NCI-H226 (cell line): ENCODE measurements at places on chromosomes 2 and 18.

DNA sequence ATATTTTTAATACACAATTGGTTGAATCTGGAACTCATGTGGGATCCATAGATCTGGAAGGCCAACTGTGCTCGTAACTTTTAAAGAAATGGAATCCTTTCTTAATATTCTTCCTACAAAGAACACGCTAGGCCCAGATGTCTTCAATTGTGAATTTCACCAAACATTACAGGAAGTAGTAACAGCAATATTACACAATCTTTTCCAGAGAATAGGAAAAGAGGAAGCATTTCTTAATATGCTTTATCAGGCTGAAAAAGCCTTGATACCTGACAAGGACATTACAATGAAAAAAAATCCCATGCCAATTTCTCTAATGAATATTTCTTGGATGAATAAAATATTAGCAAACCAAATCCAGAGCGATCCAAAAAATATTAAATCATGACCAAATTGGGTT lies 80.3 kb upstream of the HAAO start:
- no peak for DNase-seq

GRCh38 chr2:177127821-177128220 lies 84.8 kb upstream of the HNRNPA3 start:
- DNase-seq, result no peak

GRCh38 chr2:73072416-73072815 lies 904 bp upstream of the SFXN5 start:
- DNase-seq, result no peak

- DNase-seq, result no peak
Measured at GRCh38 chr18:54396760-54397159, 39.1 kb downstream of the C18orf54 start.

GRCh38 chr2:20976527-20976926 lies 67.3 kb downstream of the APOB start:
- DNase-seq, result no peak

- DNase-seq, result no peak
Measured at GRCh38 chr2:24342110-24342910, 18.0 kb downstream of the ITSN2 start.

DNA sequence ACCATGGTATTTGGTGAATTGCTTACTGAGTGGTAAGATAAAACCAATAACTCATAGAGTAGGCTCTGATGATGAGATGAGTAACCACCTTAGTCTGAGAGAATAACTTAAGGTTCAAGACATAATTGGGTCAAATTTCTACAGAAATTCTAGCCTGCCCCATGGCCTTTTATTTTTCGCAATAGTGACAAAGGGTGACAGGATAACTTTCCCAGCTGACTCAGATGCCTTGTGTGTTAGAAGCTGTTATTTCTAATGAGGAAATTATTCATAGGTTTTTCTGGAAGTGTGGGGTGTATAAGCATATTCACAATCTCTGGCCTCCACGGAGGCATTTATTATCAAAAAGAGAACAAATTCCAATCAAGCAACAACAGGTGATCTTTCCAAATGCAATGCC lies 159.0 kb downstream of the NUP35 start:
- DNase-seq, result no peak

DNA sequence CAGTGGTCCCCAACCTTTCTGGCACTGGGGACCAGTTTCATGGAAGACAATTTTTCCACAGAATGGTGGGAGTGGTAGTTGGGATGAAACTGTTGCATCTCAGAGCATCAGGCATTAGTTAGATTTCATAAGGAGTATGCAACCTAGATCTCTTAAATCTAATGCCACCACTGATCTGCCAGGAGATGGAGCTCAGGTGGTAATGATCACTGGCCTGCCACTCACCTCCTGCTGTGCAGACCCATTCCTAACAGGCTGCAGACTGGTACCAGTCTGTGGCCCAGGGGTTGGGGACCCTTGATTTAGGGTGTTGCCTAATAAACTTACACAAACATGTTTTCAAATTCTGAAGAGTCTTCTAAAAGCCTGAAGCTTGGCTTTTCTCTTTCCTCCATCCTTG lies 261.3 kb downstream of the CDH19 start:
- no peak for DNase-seq

GRCh38 chr18:75527848-75528685 lies 100.6 kb upstream of the SMIM21 start:
- DNase-seq, result no peak

GRCh38 chr18:46632401-46633071 lies 24.5 kb downstream of the LOXHD1 start:
- DNase-seq, result peak; percentile 82

GRCh38 chr18:70154591-70155194 lies 50.8 kb downstream of the RTTN start:
- DNase-seq, result peak; percentile 72

- peak; percentile 5 for DNase-seq
Measured at GRCh38 chr18:62937065-62937464, 221.7 kb downstream of the PHLPP1 start.

DNA sequence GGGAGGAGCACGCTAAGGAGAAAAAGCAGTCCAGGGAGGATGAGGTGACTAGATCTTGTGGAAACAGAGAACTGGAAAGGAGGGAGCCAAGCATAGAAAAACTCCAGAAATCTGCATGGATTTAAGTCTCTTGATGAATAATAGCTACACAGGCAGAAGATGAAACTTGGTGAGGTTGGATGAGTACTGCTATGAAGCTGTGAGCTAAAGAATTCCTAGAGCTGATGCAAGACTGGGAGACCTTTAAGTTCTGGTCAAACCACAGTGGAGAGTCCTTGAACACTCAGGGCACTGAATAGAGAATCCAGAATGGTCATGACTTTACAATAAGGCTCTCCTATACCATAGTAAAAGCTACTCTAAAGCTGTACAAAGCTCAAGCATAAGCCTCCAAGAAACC lies 18.4 kb upstream of the PIEZO2 start:
- no peak for DNase-seq

DNA sequence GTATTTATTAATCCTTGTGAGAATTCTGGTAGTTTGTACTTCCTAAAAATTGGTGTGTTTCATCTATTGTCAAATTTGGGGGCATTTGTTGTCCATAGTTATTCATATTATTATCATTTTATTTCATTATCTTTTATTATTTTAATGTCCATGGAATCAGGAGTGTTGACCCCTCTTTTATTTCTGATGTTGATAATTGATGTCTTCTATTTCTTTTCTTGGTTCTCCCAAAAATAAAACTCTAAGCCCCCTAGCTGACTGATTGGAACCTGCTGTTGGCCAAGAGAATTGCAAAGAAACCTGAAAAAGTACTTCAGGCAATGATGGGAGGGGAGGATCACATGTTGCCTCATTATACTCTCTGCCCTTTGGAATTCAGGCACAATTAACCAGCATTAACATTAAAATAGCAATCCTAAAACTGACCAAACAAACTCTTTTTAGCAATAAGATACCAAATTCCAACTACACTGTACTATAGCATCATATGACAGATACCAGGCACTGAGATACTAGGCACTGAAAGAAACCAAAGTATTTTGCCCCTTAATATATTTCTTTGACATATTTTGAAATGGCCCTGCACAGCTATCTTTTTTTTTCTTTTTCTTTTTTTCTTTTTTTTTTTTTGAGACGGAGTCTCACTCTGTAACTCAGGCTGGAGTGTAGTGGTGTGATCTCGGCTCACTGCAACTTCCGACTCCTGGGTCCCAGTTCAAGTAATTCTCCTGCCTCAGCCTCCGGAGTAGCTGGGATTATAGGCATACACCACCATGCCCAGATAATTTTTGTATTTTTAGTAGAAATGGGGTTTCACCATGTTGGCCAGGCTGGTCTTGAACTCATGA lies 1097.2 kb upstream of the CNTNAP5 start:
- DNase-seq, result no peak

- no peak for DNase-seq
Measured at GRCh38 chr2:232137356-232138147, 176.0 kb downstream of the DIS3L2 start.

DNA sequence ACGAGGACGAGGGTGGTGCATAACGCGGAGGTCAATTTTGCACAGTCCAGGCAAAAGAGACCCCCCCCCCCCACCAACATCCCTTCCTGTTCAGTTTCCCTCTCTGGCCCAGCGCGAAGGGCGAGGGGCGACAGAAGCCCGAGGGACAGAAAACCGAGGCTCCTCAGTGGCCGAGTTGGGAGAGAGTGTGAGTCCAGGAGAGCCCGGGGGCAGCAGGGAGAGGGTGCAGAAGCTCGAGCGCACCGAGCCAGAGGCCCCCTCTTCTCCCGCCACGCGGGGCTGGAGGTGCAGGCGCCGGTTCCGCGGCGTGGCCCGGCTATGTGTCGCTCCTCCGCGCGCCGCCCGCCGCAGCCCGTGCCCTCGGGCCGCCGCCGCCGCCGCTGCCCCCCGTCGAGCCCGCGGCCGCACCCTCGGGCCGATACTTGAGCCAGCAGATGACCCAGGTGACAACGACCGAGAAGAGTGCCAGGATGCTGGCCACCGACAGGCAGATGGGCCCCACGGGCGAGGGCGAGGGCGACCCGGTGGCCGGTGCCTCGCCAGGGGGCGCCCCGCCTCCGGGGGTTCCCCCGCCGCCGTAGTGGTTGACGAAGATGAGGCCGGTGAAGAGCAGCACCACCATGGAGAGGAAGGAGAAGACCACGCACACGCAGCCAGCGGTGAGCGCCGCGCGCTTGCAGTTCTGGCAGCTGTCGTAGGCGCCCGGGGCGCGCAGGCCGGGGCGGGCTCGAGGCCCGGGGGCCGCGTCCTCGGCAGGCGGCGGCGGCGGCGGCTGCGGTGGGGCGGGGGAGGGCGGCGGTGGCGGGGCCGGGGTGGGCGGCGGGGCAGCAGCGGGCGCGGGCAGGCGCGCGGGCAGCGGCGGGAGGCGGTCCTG lies 20.2 kb upstream of the PAX3 start:
- DNase-seq, result peak; percentile 53

GRCh38 chr18:63071701-63072141 lies 247.8 kb downstream of the BCL2 start:
- DNase-seq, result no peak

- no peak for DNase-seq
Measured at GRCh38 chr2:223450246-223450645, 151.9 kb downstream of the SCG2 start.

GRCh38 chr2:162480067-162480466 lies 136.1 kb downstream of the GCA start:
- peak; percentile 11 for DNase-seq

DNA sequence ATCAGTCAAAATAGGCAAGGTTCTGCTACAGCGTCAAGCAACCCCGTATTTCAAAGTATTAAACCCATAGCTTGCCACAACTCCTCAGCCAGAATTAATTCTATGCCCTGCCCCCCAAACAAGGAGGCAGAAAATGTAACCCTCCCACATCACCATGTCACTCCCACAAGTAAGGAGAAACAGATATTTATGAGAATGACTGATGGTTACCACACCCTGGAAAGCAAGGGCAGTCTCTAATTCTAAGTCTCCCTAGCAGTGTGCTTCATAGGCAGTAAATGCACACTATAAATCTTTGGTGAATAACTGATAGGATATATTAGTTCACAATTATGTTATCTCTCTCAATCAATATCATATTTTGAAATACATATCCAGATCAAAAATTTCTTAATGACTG lies 228.0 kb upstream of the SLC14A2 start:
- no peak for DNase-seq

DNA sequence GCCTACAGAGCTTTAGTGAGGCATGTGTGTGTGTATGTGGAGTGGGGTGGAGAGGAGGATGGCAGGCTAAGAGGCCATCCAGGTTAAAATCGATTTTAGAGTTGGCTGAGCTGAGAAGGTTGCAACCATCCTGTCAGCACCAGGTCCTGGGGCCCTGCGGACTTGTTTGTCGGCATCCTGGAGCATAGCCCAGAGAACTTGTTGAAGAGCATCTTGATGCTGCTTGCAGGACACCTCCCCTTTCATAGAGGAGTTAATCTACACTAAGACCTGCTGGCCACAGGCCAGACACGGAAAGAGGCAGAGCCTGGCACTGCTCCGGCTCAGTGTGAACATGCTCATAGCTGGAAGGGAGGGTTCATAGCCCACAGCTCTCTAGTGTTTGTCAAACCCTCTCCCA lies 72.1 kb upstream of the RGPD5 start:
- DNase-seq, result peak; percentile 86

- DNase-seq, result peak; percentile 93
Measured at GRCh38 chr2:98757904-98758421, 27.0 kb upstream of the MGAT4A start.

- DNase-seq, result peak; percentile 51
Measured at GRCh38 chr2:173149491-173149890, 73.8 kb downstream of the MAP3K20 start.

DNA sequence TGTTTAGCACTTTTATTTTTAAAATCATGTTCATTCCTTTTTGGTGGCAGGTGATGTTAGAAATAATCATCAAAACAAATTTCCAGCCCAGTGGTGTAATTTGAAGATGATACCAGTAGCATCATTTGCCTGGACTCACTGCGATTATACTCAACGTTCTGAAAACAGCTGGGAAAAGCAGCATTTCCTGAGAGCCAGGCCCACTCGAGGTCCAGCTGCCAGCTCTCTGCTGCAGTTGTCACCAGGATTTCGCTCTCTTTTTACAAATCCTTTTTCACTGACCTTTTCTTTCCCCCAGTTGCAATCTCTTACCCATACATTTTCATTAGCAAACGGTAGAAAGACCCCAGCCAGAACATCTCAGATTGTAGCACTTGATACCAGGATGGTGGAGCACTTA lies 110.6 kb upstream of the LYPD1 start:
- no peak for DNase-seq

DNA sequence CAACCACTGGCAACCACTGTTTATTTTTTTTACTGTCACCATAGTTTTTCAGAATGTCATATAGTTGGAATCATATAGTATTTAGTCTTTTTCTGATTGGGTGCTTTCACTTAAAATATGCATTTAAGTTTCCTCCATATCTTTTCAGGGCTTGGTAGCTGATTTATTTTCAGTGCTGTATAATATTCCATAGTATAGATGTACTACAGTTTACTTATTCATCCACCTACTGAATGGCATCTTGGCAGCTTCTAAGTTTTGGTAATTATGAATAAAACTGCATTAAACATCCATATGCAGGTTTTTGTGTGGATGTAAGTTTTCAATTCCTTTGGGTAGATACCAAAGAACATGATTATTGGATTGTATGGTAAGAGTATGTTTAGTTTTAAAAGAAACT lies 23.0 kb downstream of the CFAP221 start:
- no peak for DNase-seq
